ENCODE measurements at places on chromosomes 13 and 19.

GRCh38 chr13:113875837-113876281, 12.0 kb upstream of the GAS6 start:
- H3K27me3 ChIP-seq = peaks cover 2% of the 10 kb centered on the region
- H3K4me3 ChIP-seq = no peak overlapping the region
- no peak overlapping the region for H3K27ac ChIP-seq
- H3K36me3 ChIP-seq = no peaks in the 10 kb centered on the region

- H3K27me3 ChIP-seq = no peaks in the 10 kb centered on the region
- peaks cover 54% of the 10 kb centered on the region for H3K36me3 ChIP-seq
- H3K4me1 ChIP-seq = no peaks in the 10 kb centered on the region
- DNase-seq = no peak
- H3K27ac ChIP-seq = no peak within 1 kb of the TSS
Measured at GRCh38 chr19:5913739-5914357, at the start of gene CAPS. Gene CAPS, plus strand, starts transcription at chr19:5914254. Its CDS starts 153 bp downstream, at chr19:5914407.

- H3K4me3 ChIP-seq = no peak overlapping the region
- H3K4me1 ChIP-seq = no peaks in the 10 kb centered on the region
- no peak for DNase-seq
- H3K36me3 ChIP-seq = no peaks in the 10 kb centered on the region
- H3K27me3 ChIP-seq = peaks cover 8% of the 10 kb centered on the region
Measured at GRCh38 chr19:33673996-33674625, 52.4 kb downstream of the CHST8 start.

DNA sequence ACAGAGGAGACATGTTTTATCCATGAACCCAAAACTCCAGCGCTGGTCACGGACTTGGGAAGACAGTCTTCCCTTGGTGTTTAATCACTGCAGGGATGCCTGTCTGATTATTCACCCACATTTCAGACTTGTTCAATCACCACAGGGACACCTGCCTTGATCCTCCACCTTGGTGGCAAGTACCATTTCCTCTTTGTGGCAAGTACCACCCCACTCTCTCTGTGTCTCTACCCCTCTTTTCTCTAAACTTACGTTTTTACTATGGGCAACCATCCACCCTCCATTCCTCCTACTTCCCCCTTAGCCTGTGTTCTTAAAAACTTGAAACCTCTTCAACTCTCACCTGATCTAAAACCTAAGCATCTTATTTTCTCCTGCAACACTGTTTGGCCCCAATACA, 16.8 kb downstream of the ZNF83 start:
- H3K27ac ChIP-seq = no peak overlapping the region
- H3K4me3 ChIP-seq = no peak overlapping the region
- no peaks in the 10 kb centered on the region for H3K27me3 ChIP-seq

DNA sequence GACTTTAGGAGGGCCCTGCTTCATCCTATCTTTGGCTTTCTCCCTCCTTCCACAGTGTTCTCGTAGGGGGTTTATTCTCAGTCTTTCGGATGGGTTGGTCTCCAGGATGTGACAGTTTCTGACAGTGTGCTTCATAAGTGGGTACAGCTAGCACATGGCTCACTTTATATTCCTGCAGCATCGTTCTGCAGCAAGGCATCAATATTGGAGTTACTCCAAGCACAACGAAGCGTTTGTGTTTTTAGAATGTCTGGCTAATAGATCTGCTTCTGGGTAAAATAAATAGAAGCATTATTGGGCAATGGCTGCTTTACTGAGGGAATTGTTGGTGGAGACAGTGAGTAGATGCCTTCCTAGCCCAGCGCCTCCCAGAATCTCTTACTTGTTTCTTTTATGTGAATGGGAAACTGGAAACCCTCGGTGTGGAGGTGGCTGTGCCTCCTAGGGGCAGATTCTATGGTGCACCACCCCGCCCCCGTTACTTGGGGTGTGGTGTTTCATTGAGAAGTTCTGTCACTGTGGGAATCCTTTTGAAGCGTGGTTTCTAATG, 2.0 kb downstream of the FARP1 start:
- H3K4me1 ChIP-seq = peaks cover 8% of the 10 kb centered on the region
- H3K27ac ChIP-seq = no peak overlapping the region
- no peak for DNase-seq
- H3K27me3 ChIP-seq = peaks cover 41% of the 10 kb centered on the region
- no peaks in the 10 kb centered on the region for H3K36me3 ChIP-seq
- no peak overlapping the region for H3K4me3 ChIP-seq

GRCh38 chr13:48175185-48175584, 57.8 kb upstream of the ITM2B start:
- no peak overlapping the region for H3K4me3 ChIP-seq
- H3K27ac ChIP-seq = no peak overlapping the region
- no peaks in the 10 kb centered on the region for H3K27me3 ChIP-seq
- DNase-seq = no peak
- no peaks in the 10 kb centered on the region for H3K4me1 ChIP-seq
